D721Med (cell line): ENCODE measurements at places on chromosomes 3 and 15.

- no peak for DNase-seq
Measured at GRCh38 chr15:47715856-47716445, 1.4 kb upstream of the SEMA6D start.

DNA sequence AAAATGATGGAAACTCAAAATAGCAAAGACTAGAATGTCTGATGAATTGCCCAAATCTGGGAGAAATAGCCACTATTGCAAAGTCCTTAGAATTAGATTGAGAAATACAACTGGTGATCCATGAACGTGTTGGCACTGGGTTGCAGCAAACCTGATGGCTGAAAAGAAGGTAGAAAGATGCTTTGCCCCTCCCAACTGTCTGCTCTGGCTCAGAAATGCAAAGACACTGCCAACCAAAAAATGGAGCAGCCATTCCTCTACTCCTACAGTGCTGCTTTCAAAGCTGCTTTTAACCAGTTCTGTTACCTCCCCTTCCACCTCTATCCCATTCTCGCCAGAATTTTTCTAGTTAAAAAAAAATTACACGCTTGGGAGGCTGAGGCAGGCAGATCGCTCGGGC lies 60.7 kb downstream of the CPA3 start:
- DNase-seq = no peak

DNA sequence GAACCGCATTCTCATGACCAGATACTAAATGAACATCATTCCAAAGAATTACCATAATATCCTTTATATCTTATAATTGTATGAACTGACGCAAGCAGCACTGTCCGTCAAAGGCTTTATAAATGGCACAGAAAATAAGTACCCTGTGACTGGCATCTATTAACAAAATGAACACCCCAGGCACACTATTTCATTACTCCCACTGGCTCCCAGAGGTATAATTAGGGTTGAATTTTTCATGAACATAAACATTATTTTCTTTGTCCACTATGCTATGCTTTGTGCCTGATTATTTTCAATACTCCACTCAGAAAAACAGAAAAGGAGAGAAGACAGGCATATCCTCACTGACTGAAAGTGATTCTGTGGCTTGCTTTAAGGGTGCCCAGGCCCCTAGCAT lies 71.1 kb downstream of the LYZL4 start:
- DNase-seq = no peak

GRCh38 chr3:133488785-133489367 lies 84.6 kb upstream of the CDV3 start:
- DNase-seq = no peak

GRCh38 chr3:190266265-190266912 lies 55.9 kb downstream of the CLDN1 start:
- DNase-seq = no peak

DNA sequence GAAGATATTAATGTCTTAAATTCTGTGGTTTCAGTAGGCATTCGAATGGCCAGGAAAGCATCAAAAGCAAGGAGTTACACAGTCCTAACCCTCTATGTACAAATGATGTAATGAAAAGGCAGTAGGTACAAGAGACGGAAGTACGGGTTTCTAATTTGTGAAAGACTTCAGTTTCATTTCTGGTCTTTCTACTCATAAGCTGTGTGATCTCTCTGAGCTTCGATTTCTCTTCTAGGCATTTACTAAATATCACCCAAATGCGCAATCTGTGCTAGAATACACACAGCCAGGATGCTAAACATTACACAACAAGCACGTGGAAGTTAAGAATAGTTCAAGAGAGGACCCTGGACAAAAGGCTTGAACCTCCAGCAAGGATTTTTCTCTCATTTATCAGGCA lies 17.9 kb upstream of the STIMATE start:
- no peak for DNase-seq

GRCh38 chr3:15451216-15452113 lies 24.1 kb downstream of the EAF1 start:
- DNase-seq = no peak

DNA sequence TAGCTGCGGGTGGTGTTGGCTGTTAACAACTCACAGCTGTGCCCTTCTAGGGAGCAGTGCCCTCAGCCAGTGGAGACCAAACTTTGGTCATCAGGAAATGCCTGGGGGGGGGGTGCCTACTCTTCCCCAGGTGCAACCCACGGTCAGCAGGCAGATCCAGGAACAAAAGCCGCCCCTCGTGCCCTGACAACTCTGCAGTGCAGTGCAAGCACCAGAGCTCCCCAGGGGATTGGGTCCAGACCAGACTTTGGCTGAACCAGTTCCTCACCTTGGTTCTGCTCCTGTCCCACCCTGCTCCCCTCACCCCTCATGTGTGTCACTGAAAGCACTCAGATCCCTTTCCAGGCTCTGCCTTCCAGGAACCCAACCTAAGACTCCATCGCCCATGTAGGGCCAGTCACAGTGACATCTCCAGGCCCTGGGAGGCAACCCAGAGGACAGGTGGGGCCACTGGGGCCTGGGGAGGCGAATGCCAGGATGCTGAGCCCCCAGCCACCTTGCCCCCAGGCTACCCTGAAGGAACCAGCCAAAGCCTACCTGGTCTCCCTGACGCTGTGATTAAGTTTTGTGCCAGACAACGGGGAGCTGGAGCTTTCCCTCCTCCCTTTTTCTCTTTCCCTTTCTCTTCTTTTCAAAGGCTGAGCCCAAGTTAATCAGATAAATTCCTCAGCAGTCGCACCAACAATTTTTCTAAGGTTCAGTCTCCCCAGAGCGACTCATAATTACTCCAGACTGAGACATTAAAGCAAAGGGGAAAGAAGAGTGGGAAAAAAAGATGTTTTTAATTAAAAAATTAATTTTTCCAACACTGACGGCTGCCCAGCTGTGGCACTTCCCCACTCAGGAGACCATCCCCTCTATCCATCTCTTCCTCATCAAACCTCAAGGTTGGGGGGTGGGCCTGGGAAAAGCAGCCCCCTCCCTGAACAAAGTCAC lies 207.5 kb upstream of the LINGO1 start:
- DNase-seq = no peak

- DNase-seq = no peak
Measured at GRCh38 chr15:83746231-83746630, 92.3 kb downstream of the ADAMTSL3 start.

DNA sequence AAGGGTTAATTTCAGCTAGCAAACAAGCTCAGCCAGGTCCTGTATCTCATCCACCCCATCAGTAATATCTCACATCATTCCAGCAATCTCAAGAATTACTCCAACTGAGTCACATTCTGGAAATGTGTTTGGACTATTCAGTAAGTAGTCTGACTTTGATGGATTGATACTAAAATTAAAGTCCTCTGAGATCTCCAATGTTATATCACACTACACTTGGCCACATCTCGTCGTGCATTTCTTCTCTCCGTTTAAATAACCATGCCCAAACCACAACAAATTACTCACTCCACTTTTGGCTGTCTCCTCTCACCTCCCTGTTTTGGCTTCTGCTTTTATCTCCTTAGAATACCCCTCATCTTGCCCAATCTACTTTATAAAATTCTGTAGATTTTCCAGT lies 292.2 kb downstream of the PYDC2 start:
- DNase-seq = no peak

- no peak for DNase-seq
Measured at GRCh38 chr3:194100856-194101390, 35.0 kb upstream of the HES1 start.

- DNase-seq = no peak
Measured at GRCh38 chr3:43770426-43771103, 79.8 kb downstream of the ABHD5 start.

DNA sequence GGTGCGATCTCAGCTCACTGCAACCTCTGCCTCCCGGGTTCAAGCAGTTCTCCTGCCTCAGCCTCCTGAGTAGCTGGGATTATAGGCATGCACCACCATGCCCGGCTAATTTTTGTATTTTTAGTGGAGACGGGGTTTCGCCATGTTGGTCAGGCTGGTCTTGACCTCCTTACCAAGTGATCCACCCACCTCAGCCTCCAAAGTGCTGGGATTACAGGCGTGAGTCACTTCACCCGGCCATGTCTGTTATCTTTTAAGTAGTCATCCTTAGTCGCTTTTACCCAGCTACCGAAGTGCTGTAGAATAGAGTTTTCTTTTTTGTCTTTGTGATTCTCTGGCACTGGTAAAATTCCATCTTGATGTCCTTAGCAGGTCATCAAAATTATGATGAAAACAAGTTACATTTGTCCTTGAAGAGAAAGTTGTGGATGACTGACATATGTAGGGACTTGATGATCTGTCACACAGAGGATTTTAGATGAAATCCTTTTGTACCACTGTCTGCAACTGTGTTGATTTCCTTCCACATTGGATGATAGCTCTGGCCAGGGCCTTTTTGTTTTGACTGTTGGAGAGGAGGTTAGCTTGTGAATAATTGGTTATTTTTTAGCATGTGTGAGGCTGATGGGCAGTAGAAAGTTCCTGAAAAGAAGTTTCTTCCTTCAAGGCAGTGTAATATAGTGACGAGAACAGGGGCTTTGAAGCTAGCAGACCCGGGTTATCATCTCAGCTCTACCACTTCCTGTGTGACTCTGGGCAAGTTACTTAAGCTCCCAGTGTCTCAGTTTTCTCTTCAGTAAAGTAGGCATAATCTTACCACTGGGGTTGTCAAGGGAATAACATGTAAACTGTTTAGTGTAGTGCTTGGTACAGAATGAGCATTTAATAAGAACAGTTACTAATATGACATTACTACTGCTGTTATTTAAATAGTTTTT lies 18.8 kb downstream of the ATG7 start:
- no peak for DNase-seq

- DNase-seq = no peak
Measured at GRCh38 chr15:70741677-70742293, 21.6 kb downstream of the UACA start.

GRCh38 chr3:31829826-31830426 lies 151.1 kb downstream of the OSBPL10 start:
- DNase-seq = no peak

DNA sequence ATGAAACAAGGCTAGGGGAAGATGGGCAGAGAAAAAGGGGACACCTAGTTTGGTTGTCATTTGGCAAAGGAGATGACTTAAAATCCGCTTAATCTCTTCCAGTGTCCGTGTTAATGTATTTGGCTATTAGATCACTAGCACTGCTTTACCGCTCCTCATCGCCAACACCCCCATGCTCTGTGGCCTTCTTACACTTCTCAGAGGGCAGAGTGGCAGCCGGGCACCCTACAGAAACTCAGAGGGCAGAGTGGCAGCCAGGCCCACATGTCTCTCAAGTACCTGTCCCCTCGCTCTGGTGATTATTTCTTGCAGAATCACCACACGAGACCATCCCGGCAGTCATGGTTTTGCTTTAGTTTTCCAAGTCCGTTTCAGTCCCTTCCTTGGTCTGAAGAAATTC lies 39.6 kb downstream of the DNASE1L3 start:
- DNase-seq = no peak

GRCh38 chr3:156207802-156208685 lies 87.7 kb downstream of the KCNAB1 start:
- no peak for DNase-seq

DNA sequence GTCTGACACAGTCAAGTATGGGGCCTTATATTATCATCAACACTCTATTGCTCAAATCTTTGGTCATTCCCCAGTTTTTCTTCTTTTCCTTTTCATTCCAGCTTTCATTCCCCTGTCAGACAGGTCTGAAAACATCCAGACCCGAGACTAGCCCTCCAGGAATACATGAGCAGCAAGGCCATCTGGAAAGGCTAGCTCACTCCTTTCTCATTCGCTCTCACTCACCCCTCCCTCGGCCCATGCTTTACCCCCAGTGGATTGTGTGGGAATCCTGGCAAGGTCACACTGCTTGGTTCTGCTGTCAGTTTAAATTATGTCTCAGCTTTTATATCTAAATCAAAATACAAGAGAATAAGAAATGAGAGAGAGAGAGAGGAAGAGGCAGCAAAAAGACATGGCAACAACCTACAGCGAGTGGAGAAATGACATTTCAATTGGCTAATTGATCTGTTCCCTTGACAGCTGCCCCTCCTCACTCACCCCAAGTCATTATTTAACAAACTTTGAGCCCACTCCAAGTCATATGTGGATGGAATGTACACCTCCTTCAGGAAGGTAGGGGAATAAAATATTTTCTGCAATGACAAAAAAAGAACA lies 962.2 kb downstream of the TUSC7 start:
- DNase-seq = no peak

GRCh38 chr15:31160740-31161495 lies 59.4 kb upstream of the TRPM1 start:
- peak; percentile 59 for DNase-seq

GRCh38 chr3:62667714-62668113 lies 207.5 kb downstream of the CADPS start:
- no peak for DNase-seq

DNA sequence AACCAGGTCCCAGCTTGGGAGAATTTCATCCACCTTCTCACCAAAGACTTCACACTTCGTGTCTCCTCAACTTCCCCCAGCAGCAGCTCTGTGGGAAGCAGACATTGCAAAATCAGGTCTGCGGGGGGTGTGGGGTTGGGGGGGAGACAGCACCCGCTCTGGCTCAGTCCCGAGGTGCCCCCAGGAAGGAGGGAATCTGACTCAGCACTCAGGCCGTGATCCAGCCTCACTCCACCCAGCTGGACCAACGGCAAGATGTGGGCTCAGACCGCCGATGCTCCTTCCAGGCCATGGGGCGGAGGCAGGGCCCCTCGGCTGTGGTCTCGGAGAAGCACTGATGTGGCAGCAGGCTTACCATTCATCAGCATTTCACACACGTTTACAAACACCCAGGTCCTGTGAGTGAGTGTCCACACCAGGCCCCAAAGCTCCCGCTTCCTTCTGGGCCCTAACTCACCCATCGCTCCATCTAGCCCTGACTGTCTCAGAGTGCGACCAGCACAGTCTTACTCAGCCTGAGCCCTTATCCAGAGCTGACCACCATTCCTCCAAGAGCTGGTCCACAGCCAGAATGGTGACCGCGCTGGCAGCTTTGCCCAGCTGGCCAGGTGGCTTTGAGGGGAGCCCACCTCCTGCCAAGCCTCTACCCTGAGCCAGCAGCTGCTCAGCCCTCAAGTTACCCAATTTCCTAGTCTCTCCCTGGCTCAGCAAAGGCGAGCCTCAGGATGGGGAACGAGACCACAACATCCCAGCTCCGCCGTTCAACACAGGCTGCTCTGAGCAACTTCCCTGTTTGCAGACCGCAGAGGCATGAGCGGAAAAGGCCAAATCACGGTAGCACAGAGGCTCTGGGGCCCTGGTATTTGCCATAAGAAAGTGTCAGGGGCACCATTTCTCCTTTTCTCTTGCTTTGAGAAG lies 3.3 kb downstream of the STAB1 start:
- no peak for DNase-seq

GRCh38 chr3:106140431-106140830 lies 271.6 kb upstream of the CBLB start:
- DNase-seq = no peak
